ENCODE measurements at places on chromosomes 6 and 20. TPM values are rescaled to one million over a fixed set of nuclear protein-coding genes. Genes with fewer than 3 reads are reported as not detected.

DNA sequence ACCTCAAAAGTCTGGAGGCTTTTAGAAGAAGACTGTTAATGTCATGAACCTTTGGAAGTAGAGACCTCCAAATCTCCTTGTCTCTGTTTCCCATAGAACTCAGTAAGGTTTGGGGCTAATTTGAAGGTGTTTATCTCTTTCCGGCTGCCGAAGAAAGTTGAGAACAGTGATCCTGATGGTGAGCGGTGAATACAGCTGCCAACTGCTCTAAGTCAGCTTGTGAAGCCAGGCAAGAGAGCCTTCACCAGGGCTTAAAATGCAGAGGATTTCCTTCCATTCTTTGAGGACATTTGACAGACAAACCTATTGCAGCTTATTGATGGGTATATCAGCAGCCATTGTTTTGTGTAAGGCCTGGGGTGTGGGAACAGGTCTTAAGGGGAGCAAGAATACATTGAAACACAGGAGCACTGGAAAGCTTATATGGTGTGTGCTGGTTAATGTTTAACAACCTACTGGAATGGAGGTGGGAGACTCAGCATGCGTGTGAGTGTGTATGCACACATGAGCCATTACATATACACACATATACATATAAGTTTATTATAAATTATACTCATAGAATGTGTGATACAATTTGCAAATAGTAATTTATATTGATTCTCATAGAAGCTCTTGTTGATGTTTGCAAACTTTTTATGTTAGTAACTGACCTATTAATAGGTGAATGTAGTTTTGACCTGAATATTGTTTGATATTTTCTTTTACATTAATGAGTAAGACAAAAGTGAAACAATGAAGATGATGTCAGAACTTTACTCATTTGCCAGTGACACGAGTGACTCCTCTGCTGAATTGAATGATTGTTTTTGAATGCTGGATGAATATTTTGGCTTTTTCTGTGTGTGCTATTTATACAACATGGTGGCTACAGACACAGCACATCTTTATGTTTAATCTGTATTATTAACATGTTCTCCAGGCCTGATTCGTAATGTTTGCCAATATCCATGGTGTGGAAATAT, 18.1 kb downstream of the PLEKHG1 start:
- DNase-seq = peak; percentile 79

- DNase-seq = peak; percentile 51
Measured at GRCh38 chr6:38773338-38773737, 58.2 kb downstream of the DNAH8 start.

DNA sequence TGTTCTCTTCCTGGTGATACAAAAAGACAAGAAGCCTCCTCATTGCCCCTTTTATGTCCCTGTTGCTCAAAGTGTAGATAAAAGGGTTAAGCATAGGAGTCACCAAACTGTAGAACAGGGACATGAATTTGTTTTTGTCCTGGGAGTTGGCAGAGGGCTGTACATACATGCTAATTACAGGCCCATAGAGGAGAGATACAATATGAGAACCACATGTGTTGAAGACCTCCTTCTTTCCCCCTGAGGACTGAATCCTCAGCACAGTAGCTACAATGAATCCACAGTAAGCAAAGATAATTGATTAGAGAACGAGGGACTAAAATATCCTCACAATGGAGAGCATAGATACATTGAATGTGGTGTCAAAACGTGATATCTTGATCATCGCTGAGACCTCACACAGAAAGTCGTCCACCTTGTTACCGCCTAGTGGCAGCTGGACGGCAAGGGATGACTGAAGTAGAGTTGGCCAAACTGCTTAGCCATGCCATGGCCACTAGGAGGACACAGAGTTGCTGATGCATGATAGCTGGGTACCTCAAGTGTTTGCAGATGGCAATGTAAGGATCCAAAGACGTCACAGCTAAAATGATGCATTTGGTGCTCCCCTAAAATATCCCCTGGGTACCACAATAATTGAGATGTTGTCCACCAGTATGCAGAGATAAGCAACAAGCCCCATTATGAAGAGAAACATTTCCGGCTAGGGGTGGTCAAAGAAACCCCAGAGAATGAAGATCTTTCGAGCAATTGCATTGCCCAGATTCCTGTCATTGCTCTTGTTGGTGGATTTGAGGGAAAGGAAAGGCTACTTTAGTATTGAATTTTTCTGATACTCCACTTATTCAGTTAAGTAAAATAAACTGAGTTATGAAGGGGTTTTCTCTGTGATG, 15.0 kb downstream of the OR2B3 start:
- DNase-seq = peak; percentile 48

DNA sequence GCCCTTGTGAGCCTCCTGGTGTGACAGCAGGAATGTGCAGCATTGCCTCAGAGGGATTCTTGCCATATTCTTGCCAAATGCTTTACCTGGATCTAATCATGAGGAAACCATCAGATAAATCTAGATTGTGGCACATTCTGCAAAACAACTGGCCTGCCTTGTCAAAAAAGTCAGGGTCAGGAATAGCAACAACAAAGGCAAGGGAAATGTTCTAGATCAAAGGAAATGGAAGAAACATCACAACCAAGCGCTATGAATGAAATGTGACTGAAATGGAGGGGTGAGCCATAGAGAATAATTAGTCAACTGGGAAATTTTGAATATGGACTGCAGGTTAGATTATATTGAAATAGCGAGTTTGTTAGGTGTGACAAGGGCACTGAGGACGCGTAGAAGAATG, 262.6 kb upstream of the CDYL start:
- DNase-seq = no peak

DNA sequence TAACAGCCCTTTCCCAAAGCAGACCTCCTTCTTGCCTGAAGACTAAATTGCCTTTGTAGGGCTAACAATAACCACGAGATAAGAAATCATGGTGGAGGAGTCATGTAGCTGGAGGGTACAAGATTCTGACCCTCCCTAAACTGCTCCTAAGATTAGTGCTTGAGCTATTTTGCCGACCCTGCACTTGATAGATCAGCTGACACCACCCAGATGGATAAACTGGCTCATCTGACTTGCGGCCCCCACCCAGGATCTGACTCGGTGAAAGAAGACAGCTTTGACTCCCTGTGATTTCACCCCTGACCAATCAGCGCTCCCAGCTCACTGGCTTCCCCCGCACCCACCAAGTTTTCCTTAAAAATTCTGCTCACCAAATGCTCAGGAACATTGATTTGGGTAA, 57.6 kb upstream of the UNC93A start:
- DNase-seq = no peak

DNA sequence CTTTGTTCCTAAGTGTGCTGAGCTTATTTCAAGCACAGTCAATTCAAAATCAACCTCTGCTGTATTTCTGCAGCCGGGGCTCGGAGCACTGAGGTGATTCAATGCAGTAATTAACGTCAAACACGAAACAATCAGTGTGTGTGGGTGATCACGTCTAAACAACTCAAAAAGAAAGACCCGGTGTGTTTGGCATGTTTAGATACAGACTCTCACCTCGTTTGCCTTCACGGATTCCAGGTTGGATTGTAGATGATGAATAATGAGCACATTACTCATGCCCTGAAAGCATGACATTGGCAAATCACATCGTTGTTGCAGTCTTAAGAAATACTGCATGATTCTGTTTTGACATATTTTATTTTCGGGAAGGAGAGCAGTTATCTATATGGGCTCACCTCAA, 231.0 kb downstream of the QKI start:
- DNase-seq = no peak

GRCh38 chr20:49642816-49643215, 70.9 kb downstream of the B4GALT5 start:
- no peak for DNase-seq

GRCh38 chr6:73586416-73586974, 65.7 kb upstream of the EEF1A1 start:
- peak; percentile 37 for DNase-seq

- no peak for DNase-seq
Measured at GRCh38 chr6:98601716-98602115, 232.7 kb upstream of the POU3F2 start.

- no peak for DNase-seq
Measured at GRCh38 chr6:40411881-40412280, 175.3 kb downstream of the LRFN2 start.

- peak; percentile 19 for DNase-seq
Measured at GRCh38 chr6:150940941-150941340, 75.4 kb downstream of the MTHFD1L start.

- DNase-seq = no peak
Measured at GRCh38 chr20:3199206-3199605, 5.3 kb downstream of the DDRGK1 start.

- DNase-seq = no peak
Measured at GRCh38 chr20:7232796-7233195, 465.3 kb downstream of the BMP2 start.

DNA sequence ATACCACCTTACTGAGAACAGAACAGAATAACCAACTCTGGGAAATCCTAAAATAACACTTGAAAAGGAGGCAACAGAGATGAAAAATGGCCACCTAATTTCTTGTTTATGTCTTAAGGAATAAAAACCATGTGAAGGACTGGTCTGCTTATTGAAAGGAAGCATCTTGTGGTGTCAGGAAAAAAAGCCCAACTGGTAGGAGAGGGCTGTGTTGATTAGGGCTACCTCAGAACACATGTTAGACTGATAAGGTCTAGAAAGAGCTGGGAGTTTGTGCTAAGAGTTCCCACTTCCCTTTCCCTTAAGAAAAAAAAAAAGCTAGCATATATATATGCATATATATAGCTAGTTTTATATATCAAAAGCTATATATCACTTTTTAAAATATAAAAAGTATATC, 425.3 kb upstream of the BTBD3 start:
- no peak for DNase-seq

GRCh38 chr20:41428285-41428684, 61.7 kb upstream of the EMILIN3 start:
- no peak for DNase-seq

DNA sequence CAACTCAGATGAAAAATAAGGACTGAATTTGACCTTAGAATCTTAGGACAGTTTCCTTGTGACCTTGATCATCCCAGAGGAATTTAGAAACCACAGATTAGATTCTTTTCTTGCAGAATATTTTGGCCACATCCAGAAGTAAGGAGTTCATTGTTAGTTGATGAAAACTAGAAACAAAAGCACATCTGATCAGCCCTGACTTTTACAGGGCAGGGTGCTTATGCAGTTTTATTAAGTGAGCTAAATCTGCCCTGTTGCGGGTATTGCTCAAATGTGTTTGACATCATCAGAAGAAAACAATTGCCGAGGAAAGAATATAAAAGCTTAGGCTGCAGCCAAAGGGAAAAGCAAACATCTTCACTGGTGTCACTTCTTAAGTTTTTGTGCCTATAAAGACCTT, 100.8 kb downstream of the MTFR2 start:
- no peak for DNase-seq

DNA sequence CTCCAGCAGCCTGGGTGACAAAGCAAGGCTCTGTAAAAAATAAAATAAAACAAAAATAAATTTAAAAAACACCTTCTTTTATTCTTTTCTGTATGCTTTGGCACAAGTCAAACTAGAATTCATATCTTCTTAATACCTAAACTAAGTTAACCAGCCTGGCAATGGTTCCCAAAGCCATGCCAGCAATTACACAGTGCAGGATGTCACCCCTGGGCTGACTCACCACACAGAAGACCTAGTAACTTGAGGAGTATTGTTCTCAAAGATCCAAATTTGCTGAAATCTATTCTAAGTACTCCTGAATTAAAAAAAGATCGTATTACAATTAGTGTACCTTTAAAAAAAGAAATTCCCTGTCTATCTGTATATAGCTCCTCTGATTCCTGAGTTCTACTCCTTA, 162.7 kb upstream of the SGK1 start:
- DNase-seq = peak; percentile 77

DNA sequence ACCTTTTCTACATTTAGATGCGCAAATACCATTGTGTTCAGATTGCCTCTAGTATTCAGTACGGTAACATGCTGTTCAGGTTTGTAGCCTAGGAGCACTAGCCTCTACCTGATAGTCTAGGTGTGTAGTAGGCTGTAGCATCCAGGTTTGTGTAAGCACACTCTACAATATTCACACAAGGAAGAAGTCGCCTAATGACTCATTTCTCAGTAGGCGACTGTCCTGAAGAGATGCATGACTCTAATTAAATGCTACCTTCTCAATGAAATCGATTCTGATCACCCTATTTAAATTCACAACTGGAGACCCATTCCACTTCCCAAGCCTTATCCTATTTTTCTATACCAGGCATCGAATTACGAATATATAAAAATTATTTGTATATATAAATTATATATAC, 1.3 kb downstream of the MCUR1 start:
- no peak for DNase-seq

DNA sequence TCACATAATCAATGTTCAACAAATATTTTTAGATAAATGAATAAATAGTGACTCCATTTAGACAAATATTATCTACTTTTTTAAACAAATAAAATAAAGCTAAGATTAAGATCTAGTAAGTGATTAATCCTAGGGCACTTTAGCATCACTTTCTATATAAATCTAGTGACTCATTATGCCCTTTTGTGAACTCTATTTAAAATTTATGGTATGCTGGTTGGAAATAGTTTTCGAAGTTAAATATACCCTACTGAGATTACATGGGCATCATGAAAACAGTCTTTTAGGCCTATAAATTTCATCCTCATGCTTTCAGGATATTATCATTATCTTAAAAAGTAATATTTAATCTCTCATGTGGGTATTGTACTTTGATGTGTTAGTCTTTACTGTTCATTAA, 140.4 kb upstream of the UFL1 start:
- DNase-seq = no peak

GRCh38 chr6:75934643-75935472, 137.6 kb downstream of the IMPG1 start:
- peak; percentile 83 for DNase-seq

NAA20 gene
- 35.4 TPM for total RNA-seq

DYNLRB1 gene
- total RNA-seq = 36.9 TPM

HLA-DQA2 gene
- not detected for total RNA-seq

TNFAIP3 gene
- total RNA-seq = 13.4 TPM

PRICKLE4 gene
- total RNA-seq = 6.9 TPM

XKR7 gene
- not detected for total RNA-seq

CCDC170 gene
- not detected for total RNA-seq

GJA1 gene
- total RNA-seq = 482 TPM

SUMO4 gene
- 1.3 TPM for total RNA-seq
